ENCODE measurements at places on chromosomes 5 and 9.

- DNase-seq, result no peak
Measured at GRCh38 chr9:123685489-123686083, 244.3 kb downstream of the DENND1A start.

DNA sequence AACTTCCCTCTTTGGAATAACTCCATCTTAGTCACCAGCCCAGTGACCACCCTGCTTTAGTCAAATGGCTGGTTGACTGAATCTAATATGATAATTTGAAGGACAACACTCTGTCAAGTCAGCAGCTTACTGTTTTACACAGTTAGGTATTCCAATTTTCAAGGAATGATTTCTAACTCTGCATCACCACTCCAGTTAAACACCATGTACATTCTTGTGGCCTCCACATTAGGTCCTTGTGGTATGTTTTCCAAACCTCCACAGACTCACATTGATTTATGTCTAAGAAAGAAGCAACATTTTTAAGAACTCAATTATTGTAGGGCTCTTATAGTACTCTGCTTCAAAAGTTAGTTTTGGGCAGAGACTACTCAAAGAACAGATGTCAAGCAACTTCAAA lies 110.7 kb downstream of the TLE1 start:
- no peak for DNase-seq

DNA sequence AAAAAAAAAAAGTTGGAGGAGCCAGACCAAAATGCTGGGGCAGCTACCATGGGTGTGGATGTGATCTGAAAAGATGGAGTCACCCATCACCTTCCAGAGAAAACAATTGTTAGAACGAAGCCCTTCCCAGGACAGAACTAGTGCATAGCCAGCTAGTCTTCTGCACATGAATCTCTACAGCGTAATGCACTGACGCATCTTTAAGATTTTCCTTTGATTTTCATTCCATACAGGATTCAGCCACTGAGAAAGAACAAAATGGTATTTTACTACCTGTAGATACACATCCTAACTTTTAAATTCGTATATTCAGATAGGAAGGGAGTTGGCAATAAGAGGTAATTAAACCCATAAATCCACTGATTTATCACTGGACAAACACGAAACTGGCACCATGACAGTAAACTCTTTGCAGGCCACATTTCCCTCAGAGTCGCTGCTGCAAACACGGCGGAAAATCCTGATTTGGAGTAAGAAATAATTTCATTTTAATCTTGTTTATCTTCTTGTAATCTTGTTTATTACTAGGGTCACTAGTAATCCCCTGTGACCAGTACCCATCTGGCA lies 206.6 kb downstream of the SPOCK1 start:
- DNase-seq, result no peak

DNA sequence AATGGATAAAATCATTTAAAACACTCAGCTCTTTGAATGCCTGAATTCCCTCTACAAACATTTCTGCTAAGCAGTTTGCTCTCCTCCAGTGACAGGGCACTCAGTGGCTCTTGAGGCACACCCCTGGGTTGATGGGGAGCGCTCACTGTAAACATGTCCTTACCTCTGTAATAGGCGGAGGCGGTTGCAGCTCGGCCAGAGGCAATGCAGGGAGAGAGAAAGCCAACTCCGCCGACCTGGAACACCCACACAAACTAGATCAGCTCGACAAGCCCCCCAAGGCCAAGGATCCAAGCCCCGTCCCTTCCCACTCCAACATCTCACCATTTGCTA lies 329 bp downstream of the CDC23 start:
- peak; percentile 1 for DNase-seq

DNA sequence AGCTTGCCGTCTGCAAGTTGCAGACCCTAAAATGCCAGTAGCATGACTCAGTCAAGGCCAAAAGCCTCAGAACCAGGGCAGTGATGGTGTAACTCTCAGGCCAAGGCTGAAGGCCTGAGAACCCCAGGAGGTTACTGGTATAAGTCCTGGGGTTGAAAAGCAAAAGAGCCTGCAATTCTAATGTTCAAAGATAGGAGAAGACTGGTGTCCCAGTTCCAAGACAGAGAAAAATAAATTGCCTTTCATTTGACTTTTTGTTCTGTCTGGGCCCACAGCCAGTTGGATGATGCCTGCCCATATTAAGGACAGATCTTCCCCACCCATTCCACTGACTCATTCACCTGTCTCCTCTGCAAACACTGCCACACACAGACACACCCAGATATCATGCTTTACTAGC lies 673.2 kb downstream of the CDH18 start:
- no peak for DNase-seq

DNA sequence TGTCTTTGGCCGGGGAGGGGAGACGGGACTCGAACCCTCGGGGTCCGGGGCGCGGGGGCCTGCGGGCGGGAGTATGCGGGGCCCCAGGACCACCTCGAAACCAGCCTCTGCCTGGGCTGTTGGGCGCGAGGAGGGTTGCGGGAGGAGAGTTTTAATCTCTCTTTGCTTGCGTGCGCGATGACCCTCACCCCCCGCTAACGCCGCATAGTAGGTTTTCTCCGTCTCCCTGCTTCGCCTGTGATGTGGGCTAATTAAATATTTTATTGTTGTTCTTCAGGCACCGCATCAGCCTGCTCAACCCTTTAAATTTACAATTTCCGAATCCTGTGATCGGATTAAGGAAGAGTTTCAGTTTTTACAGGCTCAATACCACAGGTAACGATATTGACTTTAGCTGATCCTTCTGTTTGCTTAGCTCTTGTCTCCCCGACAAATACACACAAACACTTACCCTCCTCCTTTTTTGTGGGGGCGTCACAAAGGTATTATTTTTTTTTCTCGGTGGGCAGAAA lies 1.7 kb downstream of the TLE4 start:
- no peak for DNase-seq

DNA sequence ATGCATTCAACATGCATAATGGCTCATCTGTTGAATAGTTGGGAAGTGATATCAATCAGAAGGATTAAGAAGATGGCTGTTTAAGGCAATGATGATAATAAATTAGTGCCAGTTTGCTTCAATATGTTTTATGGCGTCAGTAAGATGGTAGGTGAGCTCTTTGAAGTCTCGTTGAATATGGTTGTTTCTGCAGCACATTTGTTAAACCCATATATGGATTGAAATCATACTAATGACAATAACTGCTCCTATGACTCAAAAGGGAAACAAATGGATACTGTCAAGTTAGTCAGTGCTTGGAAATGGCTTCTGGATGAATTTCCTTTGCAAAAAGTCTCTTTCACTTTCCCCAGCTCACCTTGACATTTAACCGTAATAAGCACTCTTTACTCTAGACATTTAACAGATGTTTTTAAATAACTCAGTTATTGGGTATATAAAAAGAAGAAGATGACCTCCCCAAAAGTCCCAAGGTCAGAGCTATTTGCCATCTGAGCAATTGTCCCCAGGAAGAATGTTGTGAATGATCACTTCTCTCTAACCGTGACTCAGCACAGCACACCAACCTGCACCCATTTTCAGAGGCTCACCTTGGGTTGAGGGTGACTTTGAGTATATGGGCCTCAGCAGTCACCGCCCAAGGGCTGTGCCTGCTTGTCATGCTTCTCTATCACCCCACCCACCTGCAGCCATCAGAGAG lies 133.4 kb downstream of the GRIA1 start:
- DNase-seq, result no peak

- no peak for DNase-seq
Measured at GRCh38 chr5:34485768-34486030, 170.4 kb upstream of the RAI14 start.

DNA sequence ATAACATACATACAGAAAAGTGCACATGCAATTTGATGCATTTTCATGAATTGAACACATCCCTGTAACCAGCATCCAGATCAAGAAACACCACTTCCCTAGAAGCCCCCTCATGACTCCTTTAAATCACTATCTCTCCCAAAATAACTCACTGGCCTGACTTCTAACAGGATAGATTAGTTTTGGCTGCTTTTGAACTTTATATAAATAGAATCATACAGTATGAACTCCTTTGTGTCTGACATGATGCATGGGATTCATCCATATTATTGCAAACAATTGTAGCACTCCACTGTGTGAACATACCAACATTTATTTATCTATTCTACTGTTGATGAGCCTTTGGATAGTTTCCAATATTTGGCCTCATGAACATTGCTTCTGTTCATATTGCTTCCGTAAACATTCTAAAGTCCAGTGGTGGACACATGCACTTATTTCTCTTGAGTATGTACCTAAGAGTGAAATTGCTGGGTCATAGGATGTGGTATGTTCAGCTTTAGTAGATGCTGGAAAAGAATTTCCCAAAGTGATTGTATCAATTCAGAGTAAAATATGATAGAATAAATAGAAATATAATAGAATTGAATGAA lies 148.7 kb upstream of the GDNF start:
- DNase-seq, result no peak

- DNase-seq, result no peak
Measured at GRCh38 chr5:69285448-69286116, 47.0 kb downstream of the CCDC125 start.

GRCh38 chr5:93736284-93736683 lies 5.1 kb downstream of the POU5F2 start:
- DNase-seq, result no peak

- no peak for DNase-seq
Measured at GRCh38 chr5:107951309-107951708, 280.6 kb upstream of the EFNA5 start.

DNA sequence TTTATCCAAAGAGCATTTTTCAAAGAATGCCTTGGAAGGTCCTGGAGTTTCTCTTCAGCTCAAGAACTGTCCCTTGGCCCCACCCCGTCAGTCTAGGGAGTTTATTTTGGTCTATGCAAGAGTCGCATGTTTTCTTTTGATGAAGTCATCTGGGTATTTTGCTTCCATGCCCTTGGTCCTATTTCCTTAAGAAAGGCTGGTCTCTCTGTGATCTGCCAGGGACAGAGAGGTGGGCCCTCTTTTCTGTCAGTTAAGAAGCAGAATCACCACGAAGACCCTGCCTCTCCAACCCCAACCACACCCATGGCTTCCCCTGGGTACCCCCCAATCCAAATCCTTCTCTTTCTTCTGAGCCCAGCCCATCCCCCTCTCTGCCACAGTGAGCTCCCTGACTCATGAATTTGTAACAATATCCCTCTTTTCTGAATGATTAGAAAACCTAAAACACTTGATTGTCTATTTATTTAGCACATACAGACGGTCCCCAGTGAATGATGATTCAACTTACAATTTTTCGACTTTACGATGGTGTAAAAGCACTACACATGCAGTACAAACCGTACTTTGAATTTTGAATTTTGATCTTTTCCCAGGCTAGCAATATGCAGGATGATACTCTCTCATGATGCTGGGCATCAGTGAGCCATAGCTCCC lies 163.5 kb upstream of the ADRA1B start:
- no peak for DNase-seq

DNA sequence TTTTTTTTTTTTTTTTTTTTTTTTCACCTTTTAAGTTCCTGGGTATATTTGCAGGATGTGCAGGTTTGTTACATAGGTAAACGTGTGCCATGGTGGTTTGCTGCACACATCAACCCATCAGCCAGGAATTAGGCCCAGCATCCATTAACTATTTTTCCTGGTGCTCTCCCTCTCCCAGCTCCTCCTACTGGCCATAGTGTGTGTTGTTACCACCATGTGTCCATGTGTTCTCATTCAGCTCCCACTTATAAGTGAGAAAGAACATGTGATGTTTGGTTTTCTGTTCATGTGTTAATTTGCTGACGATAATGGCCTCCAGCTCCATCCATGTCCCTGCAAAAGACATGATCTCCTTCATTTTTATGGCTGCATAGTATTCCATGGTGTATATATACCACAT lies 350.5 kb downstream of the MAN2A1 start:
- DNase-seq, result no peak

- DNase-seq, result no peak
Measured at GRCh38 chr9:107127608-107128007, 155.5 kb upstream of the RAD23B start.

DNA sequence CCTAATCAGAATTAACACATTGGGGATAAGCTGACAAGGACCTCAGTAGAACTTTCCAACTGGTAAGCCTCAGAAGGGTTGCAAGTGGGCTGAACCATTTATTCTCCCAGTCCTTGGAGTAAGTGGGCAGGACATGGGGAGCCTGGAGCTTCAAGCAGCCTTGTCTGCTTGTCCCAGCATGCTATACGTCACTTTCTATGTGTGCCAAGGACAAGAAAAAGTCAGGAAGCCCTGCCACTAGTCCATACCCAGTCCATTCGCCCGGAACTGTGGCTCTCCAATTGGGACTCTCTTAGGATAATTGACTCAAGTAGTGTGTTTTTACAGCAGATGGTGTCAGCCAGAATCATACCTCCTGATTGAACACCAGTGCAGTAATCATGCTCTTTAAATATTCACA lies 62.6 kb upstream of the FRRS1L start:
- DNase-seq, result no peak

GRCh38 chr9:32703635-32704034 lies 68.2 kb upstream of the TAF1L start:
- no peak for DNase-seq

DNA sequence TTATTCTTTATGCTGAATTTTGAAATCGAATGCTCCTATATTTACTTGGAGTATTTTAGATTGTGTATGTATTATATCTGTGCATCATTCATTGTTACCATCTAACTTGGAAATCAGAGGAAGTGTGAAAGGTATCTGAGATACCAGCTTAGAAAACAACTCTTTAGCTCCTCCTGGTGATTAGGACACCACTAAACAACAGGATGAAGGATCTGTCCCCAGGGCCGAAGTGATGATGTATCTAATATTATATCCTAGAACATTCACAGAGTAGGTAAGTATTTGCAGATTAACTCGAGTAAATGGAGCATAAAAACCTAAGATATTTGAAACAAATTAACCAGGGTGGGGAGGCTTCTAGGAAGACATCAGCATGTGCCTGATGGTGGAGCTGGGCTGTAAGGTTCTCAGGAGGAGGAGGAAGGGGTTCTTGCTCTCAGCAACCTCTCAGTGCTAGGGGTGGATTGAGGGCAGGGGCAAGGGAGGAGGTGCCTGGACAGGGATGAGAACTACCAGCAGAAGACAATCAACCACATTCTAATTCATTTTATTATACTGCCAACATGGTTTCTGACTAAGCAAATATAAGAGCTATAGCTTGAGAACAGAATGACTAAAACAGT lies 2.6 kb upstream of the NFIL3 start:
- DNase-seq, result no peak

GRCh38 chr5:149760854-149761187 lies 30.7 kb downstream of the PPARGC1B start:
- DNase-seq, result no peak

- no peak for DNase-seq
Measured at GRCh38 chr5:35160486-35161116, 69.7 kb downstream of the PRLR start.

- DNase-seq, result peak; percentile 52
Measured at GRCh38 chr5:151150471-151151262, 6.9 kb downstream of the ANXA6 start.

- no peak for DNase-seq
Measured at GRCh38 chr9:137078701-137079400, 1.5 kb downstream of the UAP1L1 start.

DNA sequence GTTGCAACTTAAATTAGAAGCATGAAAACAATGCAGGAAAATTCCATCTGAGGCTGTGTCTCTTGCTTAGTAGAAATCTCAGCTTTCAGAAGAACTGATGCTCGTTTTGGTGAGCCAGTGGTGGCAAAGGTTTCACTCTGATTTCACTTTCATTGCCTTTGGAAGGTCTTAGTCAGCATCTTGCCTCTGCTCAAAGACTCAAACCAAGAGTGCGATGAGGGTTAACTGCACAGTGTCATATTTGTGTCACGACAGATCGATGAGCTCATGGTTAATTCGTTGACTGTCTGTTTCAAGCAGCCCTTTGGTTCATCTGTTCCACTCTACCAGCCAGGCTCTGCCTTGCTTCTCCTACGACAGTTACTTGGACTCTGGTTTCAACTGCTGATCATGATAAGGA lies 331.3 kb upstream of the KIF2A start:
- no peak for DNase-seq
